H9 (cell line): ENCODE measurements at places on chromosomes 2 and 18. TPM values are rescaled to one million over a fixed set of nuclear protein-coding genes. Genes with fewer than 3 reads are reported as not detected.

The UGT1A10 gene
- not detected in 2 replicates for total RNA-seq

The ARHGAP25 gene
- total RNA-seq: 1.3 TPM in 2 replicates

The RASGRP3 gene
- not detected in 2 replicates for total RNA-seq

The CTDSP1 gene
- total RNA-seq: 52.3 and 56.6 TPM in 2 replicates

The CXCR2 gene
- total RNA-seq: 0.59 and 0.83 TPM in 2 replicates

The IL1R1 gene
- total RNA-seq: 0.39 and 0.46 TPM in 2 replicates

The COX7A2L gene
- 102 and 103 TPM in 2 replicates for total RNA-seq

The DNAH7 gene
- 0.09 TPM in 1 of 2 replicates, not detected in the other for total RNA-seq

The FBLN7 gene
- 1.3 and 1.4 TPM in 2 replicates for total RNA-seq

DNA sequence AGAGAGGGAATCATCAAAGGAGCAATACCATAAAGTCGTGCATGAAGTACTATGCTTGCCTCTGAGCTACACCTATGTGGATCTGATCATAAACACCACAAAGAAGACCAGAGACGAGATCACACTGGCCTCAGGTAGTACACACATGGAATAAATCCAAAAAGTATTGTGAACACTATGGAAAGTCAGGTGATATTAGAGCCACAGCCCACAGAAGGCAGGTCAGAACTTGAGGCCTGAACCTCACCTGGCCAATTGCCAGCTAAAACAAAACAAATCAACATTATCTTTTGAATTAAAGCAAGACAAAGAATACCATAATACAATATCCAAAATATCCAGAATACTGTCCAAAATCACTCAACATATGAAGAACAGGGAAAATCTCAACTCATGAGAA is 371.1 kb downstream of the NCKAP5 start:
- no peak for DNase-seq
- H3K36me3 ChIP-seq: peaks cover 8% of the 10 kb centered on the region
- H3K27ac ChIP-seq: no peak overlapping the region
- H3K27me3 ChIP-seq: no peaks in the 10 kb centered on the region

GRCh38 chr2:227908266-227909054 is 37.0 kb downstream of the DAW1 start:
- no peak overlapping the region for H3K27ac ChIP-seq
- no peaks in the 10 kb centered on the region for H3K36me3 ChIP-seq
- H3K4me1 ChIP-seq: no peaks in the 10 kb centered on the region

DNA sequence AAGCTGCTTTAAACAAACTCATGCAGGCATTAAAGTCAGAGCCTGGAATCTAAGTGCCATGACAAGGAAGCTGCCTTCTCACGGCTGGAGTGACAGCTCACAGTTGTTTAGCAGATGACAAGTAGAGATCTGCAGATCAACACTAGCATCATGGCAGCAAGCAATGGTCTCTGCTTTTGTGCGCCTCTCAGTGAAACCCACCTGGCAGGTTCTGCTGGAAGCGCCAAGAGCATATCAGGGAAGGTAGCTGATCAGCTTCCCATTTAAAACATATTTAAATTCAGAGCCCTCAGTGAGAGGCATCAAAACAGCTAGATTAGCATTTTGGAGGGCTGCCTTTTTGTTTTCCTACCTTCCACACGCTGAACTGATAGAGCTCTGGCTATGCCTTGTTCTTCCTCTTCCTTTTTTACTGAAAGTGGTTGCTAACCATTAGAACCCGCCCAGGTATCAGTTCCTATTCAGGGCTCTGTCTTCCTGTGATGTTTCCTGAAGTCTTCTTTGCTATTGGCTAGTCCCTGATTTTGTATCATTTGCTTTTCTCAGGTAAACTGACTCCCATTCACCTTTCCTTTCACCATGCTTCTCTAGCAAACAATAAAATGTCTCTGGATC is 70.8 kb downstream of the TMEM200C start:
- H3K36me3 ChIP-seq: no peaks in the 10 kb centered on the region
- H3K4me1 ChIP-seq: peaks cover 3% of the 10 kb centered on the region; the same call in 1 of the 2 replicates
- H3K27me3 ChIP-seq: no peaks in the 10 kb centered on the region
- no peak overlapping the region for H3K4me3 ChIP-seq

DNA sequence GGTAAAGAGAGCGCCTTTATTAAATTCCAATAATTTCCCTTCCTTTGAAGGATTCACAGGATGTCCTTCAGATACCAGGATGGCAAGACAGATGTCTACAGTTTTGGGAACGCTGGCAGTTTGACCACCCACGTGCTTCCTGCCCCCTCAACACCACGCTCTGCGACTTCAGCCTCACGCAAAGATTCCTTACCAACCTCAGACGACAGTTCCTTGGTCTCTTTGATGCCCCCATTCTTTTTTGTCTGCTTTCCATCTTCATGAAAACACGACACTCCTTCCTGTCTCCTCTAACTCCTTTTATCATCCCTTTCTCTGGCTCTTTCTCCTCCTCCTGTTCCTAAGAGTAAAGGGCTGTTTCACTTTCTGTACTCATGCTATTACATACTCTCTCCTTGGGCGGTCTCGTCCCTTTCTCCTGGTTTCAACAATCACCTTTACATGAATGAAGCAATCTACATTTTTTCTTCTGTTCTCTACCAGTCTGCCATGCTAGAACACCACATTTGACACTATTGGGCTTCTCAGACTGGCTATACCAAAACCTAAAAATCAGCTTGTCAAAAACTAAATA is 189.9 kb upstream of the PGAP1 start:
- H3K27ac ChIP-seq: no peak overlapping the region
- no peaks in the 10 kb centered on the region for H3K27me3 ChIP-seq
- H3K36me3 ChIP-seq: no peaks in the 10 kb centered on the region
- DNase-seq: no peak
- H3K4me3 ChIP-seq: no peak overlapping the region

GRCh38 chr2:88813612-88814011 is 122.1 kb downstream of the RPIA start:
- no peaks in the 10 kb centered on the region for H3K4me1 ChIP-seq
- H3K27ac ChIP-seq: no peak overlapping the region
- no peak overlapping the region for H3K4me3 ChIP-seq
- H3K36me3 ChIP-seq: peaks cover 21% of the 10 kb centered on the region; the same call in 2 of the 3 replicates
- DNase-seq: no peak

- H3K27ac ChIP-seq: no peak overlapping the region
- H3K27me3 ChIP-seq: no peaks in the 10 kb centered on the region
- DNase-seq: no peak
These were observed 92.3 kb downstream of the GYPC start for GRCh38 chr2:126748188-126748760.

- no peak overlapping the region for H3K4me3 ChIP-seq
- H3K27ac ChIP-seq: no peak overlapping the region
- DNase-seq: no peak
- H3K27me3 ChIP-seq: no peaks in the 10 kb centered on the region
These were observed 1043.3 kb upstream of the PIK3C3 start for GRCh38 chr18:40911582-40912254.

GRCh38 chr2:160596441-160596840 is 102.8 kb upstream of the RBMS1 start:
- no peak overlapping the region for H3K4me3 ChIP-seq
- no peak overlapping the region for H3K27ac ChIP-seq
- H3K4me1 ChIP-seq: no peaks in the 10 kb centered on the region
- H3K27me3 ChIP-seq: no peaks in the 10 kb centered on the region
- peaks cover 1% of the 10 kb centered on the region; the same call in 1 of the 2 replicates for H3K36me3 ChIP-seq

- no peaks in the 10 kb centered on the region for H3K4me1 ChIP-seq
- no peak overlapping the region for H3K4me3 ChIP-seq
- H3K36me3 ChIP-seq: no peaks in the 10 kb centered on the region
- H3K27me3 ChIP-seq: peaks cover 3% of the 10 kb centered on the region; the same call in 1 of the 2 replicates
- no peak for DNase-seq
These were observed 1681.7 kb upstream of the DDX18 start for GRCh38 chr2:116132833-116133232.
